ENCODE measurements at places on chromosomes 1 and 21. TPM values are rescaled to one million over a fixed set of nuclear protein-coding genes. Genes with fewer than 3 reads are reported as not detected.
A peak's percentile ranks its signal among the peaks of the same experiment; 100 is the strongest.

DNA sequence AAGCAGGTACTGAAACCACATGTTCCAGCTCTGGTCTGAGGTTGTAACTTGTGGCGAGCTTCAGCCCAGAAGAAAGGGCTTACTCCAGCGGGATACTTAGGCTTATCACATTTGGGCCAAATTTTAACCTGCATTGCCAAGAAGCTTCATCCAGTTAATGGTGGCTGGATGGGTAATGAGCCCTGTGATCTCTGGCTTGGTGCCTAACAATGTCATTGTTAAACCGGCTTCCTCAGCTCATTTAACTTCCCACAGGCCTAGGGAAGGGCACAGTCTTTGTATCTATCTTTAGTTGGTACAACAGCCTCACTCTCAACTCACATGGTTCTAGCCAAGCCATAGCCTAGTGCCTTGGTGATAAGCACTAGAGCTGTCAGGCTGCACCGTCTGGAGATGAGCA is 43.6 kb upstream of the CCDC190 start:
- no peak for DNase-seq

- DNase-seq, result no peak
These were observed 299.7 kb downstream of the VAV3 start for GRCh38 chr1:107664982-107665925.

DNA sequence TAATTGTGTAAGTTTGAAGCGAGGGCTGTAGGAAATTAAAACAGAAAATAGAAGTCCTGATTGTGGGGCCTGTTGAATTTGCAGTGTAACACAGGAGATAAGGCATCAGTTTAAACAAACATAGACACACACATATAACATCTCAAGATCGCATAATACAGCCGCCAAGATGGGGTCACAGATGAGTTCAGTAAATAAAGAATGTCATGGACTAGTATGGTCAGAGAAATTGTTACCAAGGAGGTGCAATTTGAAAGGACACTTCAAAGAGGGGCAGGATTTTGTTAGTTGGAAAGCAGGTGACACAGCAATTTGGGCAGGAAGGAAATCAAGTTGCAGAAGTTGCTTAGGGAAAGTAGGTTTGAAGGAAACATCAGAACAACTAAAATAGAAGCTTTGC is 450.0 kb downstream of the USP25 start:
- DNase-seq, result no peak

Gene GJA9
- not detected for total RNA-seq

GRCh38 chr1:180615493-180616290 is 16.1 kb upstream of the XPR1 start:
- no peak for DNase-seq

GRCh38 chr1:152348447-152348846 is 11.4 kb downstream of the FLG2 start:
- DNase-seq, result no peak

DNA sequence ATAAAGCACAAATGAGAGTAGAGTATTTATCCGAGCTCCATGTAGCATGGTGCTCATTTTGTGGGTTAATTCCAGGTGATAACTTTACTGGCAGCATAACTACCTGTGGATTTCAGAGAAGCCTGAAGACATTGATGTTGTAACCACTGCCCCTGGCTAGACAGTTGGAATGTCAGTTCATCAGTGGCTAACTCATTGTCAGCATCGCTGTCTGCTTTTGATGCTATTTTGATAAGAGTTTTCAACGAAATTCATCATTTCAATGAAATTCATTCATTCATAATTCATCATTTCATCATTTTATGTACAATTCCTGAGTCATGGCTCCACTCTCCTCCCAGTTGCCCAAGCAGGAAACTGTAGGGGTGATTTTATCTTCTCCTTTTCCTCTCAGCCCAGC is 34.4 kb downstream of the HSD3B1 start:
- no peak for DNase-seq

Gene SYCP1
- total RNA-seq, result not detected

DNA sequence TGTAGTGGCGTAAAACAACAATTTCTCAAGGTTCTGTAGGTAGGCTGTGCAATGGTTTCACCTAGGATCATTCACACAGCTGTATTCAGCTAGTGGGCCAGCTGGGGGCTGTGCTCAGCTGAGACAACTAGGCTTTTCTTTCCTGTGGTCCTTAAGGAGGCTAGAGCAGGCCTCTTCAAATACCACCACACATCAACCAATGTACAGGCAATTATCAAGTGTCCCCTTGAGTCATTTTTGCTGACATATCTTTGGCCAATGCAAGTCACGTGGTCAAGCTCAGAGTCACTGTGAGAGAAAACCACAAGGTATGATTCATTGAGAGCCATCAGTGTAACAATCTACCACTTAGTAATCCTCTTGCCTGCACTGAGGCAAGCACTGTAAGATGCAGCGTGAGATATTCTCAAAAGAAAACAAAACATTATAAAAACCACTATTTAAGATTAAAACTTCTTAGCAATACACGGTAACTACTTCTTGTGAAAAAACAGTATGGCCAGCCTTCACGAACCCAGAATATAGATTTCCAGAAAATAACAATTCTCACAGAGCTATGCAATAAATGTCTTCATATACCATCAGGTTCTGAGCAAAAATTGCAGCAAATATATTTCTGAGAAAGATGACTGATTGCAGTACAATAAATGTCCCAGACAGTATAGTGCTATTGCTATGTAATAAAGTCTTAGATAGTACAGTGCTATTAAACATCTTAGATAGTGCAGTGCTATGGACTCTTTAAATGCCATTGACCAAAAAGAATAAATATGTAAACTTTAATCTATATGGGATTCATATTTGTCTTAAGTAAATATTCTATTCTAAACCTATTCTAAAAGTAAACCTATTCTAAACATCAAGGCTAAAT is 55.3 kb downstream of the NME7 start:
- no peak for DNase-seq

GRCh38 chr1:20071416-20071815 is 1.4 kb downstream of the PLA2G5 start:
- DNase-seq, result no peak

GRCh38 chr1:17540255-17541001 is 930 bp downstream of the ARHGEF10L start:
- peak; percentile 92 for DNase-seq

GRCh38 chr1:167701510-167701909 is 20.3 kb upstream of the MPZL1 start:
- DNase-seq, result no peak

All from cerebellum (tissue), 4 donors.